ENCODE measurements at places on chromosomes 1 and 21.

- no peak for DNase-seq
These were observed 15.4 kb downstream of the ZP4 start for GRCh38 chr1:237875291-237875690.

GRCh38 chr21:32386195-32386870 lies 6.5 kb downstream of the URB1 start:
- no peak for DNase-seq

DNA sequence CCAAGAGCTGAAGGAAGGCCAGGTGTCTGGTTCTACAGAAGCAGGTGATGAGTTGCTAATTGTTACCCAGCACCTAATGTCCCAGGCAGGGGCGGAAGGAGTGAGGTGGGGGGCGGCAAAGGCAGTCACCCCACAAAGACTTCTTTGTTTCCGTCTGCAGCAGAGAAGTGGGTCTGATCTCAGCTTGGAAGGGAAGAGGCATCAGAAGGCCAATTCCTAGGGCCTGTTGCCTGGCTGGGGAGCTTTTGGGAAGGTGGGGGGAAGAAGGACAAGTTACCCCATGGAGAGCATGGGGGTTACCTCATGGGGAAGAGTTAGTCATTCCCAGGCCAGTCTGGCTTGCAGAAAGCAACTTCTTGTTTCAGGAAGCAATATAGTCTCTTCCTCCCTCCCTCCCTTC lies 10.9 kb downstream of the IGSF21 start:
- no peak for DNase-seq

GRCh38 chr1:204442376-204443259 lies 31.0 kb upstream of the PPP1R15B start:
- DNase-seq = no peak

- no peak for DNase-seq
These were observed 75.1 kb upstream of the SIPA1L2 start for GRCh38 chr1:232704694-232705680.

DNA sequence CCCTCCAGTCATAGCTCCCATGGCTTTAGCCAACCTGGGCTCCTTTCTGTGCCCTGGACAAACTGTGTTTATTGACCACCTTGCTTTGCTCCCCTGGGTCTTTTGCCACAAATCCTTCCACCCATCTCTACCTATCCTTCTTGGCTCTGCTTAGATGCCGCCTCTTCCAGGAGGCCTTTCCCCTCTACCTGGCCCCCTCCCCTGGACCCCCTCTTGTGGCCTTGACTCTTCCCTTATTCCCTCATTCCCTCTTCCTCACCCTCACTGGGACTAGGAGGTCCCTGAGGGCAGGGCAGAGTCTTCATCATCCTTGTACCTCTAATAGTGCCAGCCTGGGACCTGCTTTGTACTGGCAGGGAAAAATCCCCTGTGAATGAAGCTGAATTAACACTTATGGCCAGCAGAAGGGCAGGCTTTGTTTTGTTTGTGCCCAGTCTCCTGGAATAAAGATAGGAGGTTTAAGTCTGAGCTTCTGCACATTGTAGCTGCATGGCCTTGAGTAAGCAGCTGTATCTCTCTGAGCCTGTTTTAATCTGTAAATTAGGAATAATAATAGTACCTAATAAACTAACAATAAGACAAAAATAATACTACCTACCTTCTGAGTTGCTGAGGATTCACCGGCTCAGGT lies 13.7 kb downstream of the PTPRU start:
- DNase-seq = no peak

GRCh38 chr1:182175361-182175931 lies 113.9 kb upstream of the ZNF648 start:
- DNase-seq = peak; percentile 45

All from Kasumi-1 (cell line).